T-helper 9 cell (primary cell): ENCODE measurements at places on chromosomes 1 and 21.
A peak's percentile ranks its signal among the peaks of the same experiment; 100 is the strongest.

GRCh38 chr1:111587509-111588174 is 31.9 kb upstream of the RAP1A start:
- DNase-seq = no peak

- DNase-seq = no peak
Measured at GRCh38 chr21:36386031-36386642, 945 bp downstream of the CHAF1B start.

DNA sequence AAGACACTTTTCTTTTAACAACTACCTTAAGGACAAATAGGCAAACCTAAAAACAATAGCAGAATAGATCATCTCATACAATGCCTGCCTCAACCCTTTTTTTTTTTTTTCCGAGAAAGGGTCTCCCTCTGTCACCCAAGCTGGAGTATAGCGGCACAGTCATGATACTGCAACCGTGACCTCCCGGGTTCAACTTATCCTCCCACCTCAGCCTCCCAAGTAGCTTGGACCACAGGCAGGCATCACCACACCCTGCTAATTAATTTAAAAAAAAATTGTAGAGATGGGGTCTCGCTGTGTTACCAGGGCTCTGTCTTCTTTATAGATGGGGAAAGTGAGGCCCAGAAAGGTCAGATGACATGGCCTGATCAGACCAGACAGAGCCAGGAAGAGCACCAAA is 7.9 kb downstream of the SH3BGRL3 start:
- DNase-seq = no peak

- no peak for DNase-seq
Measured at GRCh38 chr1:93525431-93525830, 77.5 kb downstream of the FNBP1L start.

GRCh38 chr1:183600136-183600535 is 9.9 kb upstream of the NCF2 start:
- no peak for DNase-seq

- DNase-seq = no peak
Measured at GRCh38 chr21:41868062-41868710, 11.0 kb downstream of the PRDM15 start.

DNA sequence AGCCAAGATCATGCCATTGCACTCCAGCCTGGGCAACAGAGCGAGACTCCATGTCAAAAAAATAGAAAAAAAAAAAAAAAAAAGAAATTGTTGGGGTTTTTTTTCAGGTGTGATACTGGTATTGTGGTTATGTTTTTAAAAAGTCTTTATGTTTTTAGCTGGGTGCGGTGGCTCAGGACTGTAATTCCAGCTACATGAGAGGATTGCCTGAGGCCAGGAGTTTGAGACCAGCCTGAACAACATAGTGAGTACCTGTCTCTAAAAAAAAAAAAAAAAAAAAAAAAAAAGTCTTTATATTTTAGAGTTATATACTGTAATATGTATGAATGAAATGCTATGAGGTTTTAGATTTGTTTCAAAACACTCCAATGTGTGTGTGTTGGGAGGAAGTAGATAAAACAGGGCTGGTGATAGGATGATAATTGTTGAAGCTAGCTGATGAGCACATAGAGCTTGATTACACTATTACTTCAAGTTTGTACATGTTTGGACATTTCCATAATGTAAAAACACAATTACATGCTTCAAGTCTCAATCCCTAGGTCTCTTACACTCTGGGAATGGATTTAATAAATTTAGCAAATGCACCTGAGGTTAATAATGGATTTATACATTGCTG is 30.2 kb upstream of the ATP5PO start:
- no peak for DNase-seq

- DNase-seq = no peak
Measured at GRCh38 chr1:156486421-156487344, 13.9 kb downstream of the MEF2D start.

GRCh38 chr1:98048244-98048643 is 127.4 kb upstream of the DPYD start:
- DNase-seq = peak; percentile 54

DNA sequence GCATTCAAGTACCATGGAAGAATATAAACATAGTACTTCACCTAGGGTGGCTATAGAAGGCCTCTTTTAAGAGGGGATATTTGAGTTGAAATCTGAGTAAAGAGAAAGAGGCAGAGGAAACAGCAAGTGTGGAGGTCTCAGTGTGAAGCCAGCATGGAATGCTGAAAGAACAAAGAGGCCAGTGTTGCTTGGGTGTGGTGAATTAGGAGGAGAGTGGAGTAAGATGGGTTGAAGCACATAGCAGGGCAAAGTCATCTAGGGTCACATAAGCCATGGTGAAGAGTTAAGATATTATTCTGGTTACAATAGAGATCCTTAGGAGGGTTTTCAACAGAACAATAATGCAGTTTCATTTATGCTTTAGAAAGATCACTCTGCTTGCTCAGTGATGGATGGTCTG is 37.5 kb downstream of the C1orf141 start:
- no peak for DNase-seq

GRCh38 chr1:76224752-76225151 is 150.2 kb downstream of the ST6GALNAC3 start:
- no peak for DNase-seq

- DNase-seq = no peak
Measured at GRCh38 chr1:191575180-191575579, 583.1 kb upstream of the RGS18 start.

DNA sequence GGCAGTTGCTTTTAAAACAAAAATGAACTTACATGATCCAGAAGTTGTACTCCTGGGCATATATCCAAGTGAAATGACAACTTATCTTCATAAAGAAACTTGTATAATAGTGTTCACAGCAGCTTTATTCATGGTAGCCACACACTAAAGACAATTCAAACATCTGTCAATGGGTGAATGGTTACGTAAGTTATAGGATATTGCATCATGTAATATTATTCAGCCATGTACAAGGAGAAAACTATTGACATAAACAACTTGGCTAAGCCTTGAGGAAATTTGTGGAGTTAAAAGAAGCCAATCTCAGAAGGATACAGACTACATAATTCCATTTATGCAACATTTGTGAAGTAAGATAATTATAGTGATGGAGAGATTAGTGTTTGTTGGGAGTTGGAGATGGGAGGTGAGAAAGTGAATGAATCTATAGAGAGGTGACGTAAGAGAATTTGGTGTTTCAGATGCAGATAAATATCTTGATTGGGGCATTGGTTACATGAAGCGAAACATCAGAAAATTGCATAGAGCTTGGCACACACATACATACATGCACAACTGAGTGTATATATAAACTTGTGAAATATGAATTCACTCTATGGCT is 49.9 kb upstream of the GRIK1 start:
- no peak for DNase-seq

DNA sequence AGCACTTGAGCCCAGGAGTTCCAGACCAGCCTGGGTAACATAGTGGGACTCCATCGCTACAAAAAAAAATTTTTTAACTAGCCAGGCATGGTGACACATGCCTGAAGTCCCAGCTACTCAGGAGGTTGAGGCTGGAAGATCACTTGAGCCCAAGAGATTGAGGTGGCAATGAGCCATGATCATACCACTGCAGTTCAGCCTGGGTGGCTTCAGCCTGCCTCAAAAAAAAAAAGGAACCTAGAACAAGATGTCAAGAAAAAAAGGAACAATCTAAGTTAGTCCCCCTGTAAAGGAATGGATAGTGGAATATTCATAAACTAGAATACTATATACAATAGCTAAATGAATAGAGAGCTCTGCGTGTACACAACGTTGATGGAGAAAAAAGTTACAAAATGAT is 14.4 kb downstream of the NSL1 start:
- DNase-seq = no peak

GRCh38 chr1:119702384-119702783 is 9.3 kb upstream of the PHGDH start:
- no peak for DNase-seq

DNA sequence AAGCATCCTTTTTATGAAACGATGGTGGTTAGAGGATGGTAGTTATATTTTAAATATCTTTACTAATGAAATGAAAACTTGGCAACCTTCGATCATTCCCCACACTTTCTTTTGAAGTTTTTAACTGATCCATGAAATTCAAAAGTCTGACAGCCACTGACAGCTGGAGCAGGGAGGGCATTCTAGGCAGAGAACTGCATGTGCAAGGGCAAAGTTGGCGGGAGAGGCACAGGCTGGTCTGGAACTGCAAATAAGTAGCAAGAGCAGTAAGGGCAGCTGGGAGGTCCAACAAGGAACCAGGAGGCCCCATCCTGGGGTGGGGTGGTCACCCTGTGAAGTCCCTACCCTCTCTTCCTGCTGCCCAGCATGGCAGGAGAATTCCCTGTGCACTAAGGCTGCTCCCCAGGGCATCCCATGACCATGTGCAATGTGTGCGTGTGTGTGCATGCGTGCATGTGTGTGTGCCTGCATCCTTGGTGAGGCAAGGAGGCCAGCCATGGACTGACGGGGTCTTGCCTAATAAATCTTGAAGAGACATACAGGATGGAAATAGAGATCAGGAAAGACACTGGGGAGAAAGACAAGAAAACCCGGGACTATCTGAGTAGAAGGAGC is 33.1 kb upstream of the FOXO6 start:
- no peak for DNase-seq

DNA sequence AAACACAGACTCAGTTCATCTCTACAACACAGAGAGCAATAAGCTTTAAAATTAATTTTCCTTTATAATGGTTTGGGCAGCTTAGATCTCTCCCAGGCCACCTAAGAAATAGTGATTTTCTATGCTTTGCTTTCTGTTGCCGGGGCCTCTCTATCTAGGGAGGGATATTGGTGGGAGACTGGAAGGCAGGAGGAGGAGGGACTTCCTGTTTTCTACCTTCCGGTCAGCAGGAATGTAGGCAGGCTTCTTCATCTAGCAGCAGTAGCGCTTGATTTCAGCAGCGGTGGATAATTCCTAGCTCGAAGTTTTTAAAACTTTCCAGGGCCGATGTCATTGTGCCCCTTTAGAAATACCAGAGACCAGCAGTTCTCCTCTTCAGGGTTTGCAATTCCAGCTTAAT is 5.1 kb upstream of the DESI2 start:
- DNase-seq = no peak

- DNase-seq = no peak
Measured at GRCh38 chr1:1875932-1876331, 15.0 kb downstream of the GNB1 start.

DNA sequence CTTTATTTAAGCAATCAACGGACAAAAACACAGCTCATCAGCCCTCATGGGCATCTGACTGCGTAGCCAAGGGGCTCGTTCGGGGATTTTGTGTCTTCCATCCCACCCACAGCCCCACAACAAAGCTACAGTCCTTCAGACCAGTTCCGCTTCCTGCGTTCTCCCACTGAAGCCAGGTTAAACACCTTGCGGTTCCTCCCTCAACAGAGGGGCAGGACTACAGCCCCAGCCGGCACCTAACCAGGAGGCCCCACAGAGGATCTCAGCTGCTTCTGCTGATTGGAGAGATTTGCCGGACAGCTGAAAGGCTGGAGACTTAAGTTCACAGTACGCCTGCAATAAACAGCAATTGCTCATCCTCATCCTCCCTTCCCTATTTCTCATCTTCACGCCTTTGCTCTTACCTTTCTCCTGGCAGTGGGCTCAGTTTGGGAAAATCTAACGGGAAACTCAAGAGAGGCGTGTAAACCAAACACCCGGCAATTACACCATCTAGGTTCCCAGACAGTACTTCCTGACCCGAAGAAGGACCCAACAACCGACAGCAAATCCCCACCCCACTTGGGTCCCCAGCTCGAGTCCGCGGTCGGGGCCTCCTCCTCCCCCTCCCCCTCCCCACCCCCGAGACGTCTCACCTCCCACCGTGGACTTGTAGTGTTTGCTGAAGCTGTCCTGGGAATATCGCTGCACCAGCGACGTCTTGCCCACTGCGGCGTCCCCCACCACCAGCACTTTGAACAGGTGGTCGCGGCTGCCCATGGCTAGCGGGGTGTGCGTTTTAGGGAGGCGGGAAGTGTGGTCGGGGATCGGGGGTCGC is 876 bp downstream of the RAB29 start:
- DNase-seq = peak; percentile 36

GRCh38 chr1:25870614-25871013 is 4.9 kb downstream of the PAQR7 start:
- DNase-seq = no peak

- no peak for DNase-seq
Measured at GRCh38 chr1:7303554-7304317, 467.4 kb upstream of the VAMP3 start.

GRCh38 chr1:230730977-230731376 is 16.2 kb upstream of the CAPN9 start:
- DNase-seq = no peak

DNA sequence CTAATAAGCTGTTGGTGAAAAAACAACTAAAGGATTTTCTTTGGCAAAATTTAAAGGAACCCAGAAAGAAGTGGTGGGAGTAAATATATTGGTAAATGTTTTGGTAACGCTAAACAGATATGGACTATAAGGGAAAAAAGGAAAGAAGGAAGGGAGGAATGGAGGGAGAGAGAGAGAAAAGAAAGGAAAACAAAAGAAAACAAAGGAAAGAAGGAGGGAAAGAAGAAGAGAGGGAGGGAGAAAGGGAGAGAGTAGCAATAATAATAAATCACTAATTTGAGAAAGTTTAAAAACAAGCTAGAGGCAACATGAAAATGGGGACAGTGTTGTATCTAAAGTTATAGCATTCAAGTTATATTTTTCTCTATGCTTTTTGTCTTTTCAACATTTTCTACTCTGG is 43.6 kb upstream of the RCOR3 start:
- DNase-seq = no peak

GRCh38 chr1:192453360-192453992 is 122.1 kb upstream of the RGS1 start:
- no peak for DNase-seq

- peak; percentile 1 for DNase-seq
Measured at GRCh38 chr1:51877434-51878307, 856 bp downstream of the NRDC start.

DNA sequence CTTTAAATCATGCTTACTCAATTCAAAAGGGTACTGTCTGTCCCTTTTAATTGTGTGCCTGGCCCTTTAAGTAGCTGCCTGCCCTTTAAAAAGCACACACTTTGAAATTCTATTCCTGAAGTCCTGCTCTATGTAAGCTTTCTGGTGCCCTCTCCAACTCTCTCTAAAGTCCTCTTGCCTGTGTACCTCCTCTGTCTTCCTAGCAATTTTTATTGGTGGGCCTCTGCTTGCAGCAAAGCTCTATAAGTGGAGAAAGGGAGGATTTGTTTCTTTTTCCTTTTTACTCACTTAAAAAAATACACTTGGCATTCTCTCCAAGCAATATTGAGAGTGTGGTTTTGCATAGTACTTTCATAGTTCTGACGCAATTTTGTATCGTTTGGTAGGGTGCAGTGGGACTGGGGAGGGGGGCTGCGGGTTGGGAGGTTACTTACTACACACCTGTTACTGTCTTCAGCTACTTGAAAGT is 135.4 kb downstream of the LMO4 start:
- no peak for DNase-seq

GRCh38 chr1:16138772-16139221 is 17.1 kb downstream of the EPHA2 start:
- no peak for DNase-seq

- no peak for DNase-seq
Measured at GRCh38 chr21:16034446-16035190, 304.8 kb downstream of the USP25 start.

GRCh38 chr21:30233228-30234020 is 17.5 kb upstream of the CLDN8 start:
- DNase-seq = no peak

GRCh38 chr1:40151457-40152079 is 9.6 kb upstream of the RLF start:
- no peak for DNase-seq

- DNase-seq = no peak
Measured at GRCh38 chr1:173005196-173005864, 45.4 kb downstream of the TNFSF18 start.

- DNase-seq = no peak
Measured at GRCh38 chr1:175287377-175287776, 94.8 kb upstream of the KIAA0040 start.
